Sigmoid colon (tissue), 7 donors: ENCODE measurements at places on chromosomes 2 and 18. TPM values are rescaled to one million over a fixed set of nuclear protein-coding genes. Genes with fewer than 3 reads are reported as not detected.

GRCh38 chr2:178811045-178811444, 3.8 kb upstream of the TTN start:
- H3K4me1 ChIP-seq: no peaks in the 10 kb centered on the region
- H3K36me3 ChIP-seq: no peaks in the 10 kb centered on the region
- H3K27ac ChIP-seq: no peak overlapping the region
- H3K4me3 ChIP-seq: no peak overlapping the region
- H3K27me3 ChIP-seq: no peaks in the 10 kb centered on the region

DNA sequence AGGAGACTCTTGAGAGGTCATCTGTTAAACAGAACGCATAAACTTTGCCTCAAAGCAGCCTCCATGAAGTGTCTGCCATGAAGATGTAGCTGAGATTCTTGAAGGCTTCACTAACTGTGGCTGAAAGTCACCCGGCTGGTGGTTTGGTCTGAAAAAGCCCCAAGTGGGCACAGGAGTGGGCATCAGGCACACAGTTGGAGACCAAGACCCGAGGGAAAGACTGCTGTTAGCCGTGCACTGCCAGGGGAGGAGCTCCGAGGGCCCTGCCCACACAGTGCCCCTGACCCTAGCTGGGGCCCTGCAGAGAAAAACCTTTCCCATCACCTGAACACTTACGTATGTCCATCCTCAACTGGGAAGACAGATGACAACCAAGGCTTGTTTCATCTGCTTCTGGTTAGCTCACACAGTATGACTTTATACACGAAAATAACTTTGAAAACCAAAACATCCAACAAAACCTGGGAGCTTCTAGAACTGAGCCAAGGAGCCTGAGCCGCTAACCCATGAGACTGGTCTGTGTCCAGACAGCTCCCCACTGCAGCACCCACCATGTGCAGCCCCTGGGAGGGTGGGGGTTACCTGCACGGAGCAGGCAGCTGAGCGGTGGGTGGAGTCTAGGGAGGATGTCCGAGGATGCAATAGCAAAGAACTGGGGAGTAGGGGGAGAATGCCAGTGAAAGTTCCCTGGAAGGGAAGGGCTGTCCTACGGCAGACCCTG, 15.4 kb downstream of the HJURP start:
- H3K36me3 ChIP-seq: no peaks in the 10 kb centered on the region
- DNase-seq: no peak
- no peaks in the 10 kb centered on the region for H3K27me3 ChIP-seq
- no peak overlapping the region for H3K27ac ChIP-seq
- no peaks in the 10 kb centered on the region for H3K4me1 ChIP-seq

The GCKR gene
- not detected for total RNA-seq

The GAL3ST2 gene
- total RNA-seq: not detected

- DNase-seq: no peak
- H3K4me3 ChIP-seq: no peak overlapping the region
- no peak overlapping the region for H3K27ac ChIP-seq
- no peaks in the 10 kb centered on the region for H3K4me1 ChIP-seq
- no peaks in the 10 kb centered on the region for H3K27me3 ChIP-seq
Observed at GRCh38 chr2:241879326-241879725, 9.8 kb downstream of the RTP5 start.

- peak; percentile 86 for DNase-seq
- no peaks in the 10 kb centered on the region for H3K27me3 ChIP-seq
- H3K4me1 ChIP-seq: peaks cover 8% of the 10 kb centered on the region
- H3K4me3 ChIP-seq: no peak overlapping the region
Observed at GRCh38 chr2:202588647-202589581, 45.9 kb upstream of the FAM117B start.

- H3K4me3 ChIP-seq: no peak overlapping the region
- no peaks in the 10 kb centered on the region for H3K36me3 ChIP-seq
- no peaks in the 10 kb centered on the region for H3K27me3 ChIP-seq
- H3K4me1 ChIP-seq: no peaks in the 10 kb centered on the region
Observed at GRCh38 chr2:26590508-26590907, 50.7 kb downstream of the CIB4 start.

DNA sequence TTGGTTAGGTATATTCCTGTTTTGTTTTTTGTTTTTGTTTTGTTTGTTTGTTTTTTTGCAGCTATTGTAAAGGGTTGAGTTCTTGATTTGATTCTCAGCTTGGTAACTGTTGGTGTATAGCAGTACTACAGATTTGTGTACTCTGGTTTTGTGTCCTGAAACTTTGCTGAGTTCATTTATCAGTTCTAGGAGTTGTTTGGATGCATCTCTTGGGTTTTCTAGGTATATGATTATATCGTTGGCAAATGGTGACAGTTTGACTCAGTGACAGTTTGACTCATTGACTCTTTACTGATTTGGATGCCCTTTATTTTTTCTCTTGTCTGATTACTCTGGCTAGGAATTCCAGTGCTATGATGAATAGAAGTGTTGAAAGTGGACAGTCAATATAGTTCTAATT, 53.7 kb downstream of the APLF start:
- no peak overlapping the region for H3K27ac ChIP-seq
- no peaks in the 10 kb centered on the region for H3K36me3 ChIP-seq
- H3K4me3 ChIP-seq: no peak overlapping the region
- no peak for DNase-seq
- H3K4me1 ChIP-seq: no peaks in the 10 kb centered on the region
- H3K27me3 ChIP-seq: no peaks in the 10 kb centered on the region

DNA sequence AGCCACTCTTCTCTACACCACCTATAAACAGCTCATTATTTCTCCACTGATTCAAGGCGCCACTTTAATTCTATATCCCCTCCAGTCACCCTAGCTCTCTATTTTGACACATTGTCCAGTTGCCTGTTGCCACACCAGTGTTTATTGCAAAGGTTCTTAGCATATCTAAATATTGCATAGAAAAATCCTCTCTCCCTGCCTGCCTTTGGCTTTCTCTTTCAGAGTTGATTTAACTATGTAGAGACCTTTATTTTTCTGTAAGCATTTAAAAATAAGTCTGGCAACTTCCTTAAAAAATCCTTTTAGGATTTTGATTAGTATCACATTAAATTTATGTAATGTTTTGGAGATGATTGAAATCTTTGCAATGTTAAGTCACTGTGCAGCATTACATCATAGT, 47.9 kb upstream of the B3GNT7 start:
- H3K4me1 ChIP-seq: no peaks in the 10 kb centered on the region
- no peaks in the 10 kb centered on the region for H3K36me3 ChIP-seq
- DNase-seq: no peak

DNA sequence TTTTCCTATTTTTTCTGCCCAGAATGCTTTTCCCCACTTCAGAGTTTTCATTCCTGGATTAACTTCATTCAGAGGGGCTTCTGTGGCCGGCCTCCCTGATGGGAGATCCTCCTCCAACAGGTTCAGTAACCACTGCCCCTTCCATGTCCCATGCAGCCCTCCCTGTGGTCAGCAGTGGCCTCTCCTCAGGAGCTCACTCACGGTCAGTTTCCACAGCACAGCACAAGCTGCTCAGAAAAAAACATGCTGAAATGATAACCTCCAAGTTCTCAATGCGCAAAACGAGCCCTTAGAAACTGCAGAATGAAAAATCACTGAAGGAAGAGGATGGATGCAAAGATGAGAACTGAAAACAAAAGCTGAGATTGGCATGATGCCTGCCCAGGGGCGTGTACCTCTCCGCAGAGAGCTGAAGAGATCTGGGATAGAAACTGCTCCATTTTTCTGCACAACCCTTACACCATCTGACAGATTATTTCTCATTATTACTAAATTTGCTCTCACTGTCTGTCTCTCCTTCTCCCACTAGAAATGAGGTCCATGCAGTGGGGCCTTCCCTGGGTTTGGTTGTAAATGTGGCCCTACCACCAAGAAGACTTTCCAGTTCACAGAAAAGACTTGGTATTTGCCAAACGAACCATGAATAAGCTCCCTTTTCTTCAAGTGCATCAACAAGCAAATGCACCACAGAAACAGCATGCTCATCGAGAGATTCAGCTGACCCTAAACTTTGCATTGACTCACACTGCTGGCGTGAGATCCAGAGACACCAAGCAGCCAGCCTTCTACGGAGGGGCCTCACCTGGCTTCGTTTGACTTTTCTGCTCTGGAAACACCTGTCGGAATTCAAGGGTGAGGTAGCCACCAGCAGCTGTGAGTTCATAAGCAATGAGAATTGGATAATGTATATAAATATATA, 51.5 kb downstream of the TMEM18 start:
- H3K4me3 ChIP-seq: no peak overlapping the region
- no peak overlapping the region for H3K27ac ChIP-seq
- no peak for DNase-seq
- no peaks in the 10 kb centered on the region for H3K4me1 ChIP-seq
- no peaks in the 10 kb centered on the region for H3K27me3 ChIP-seq

The TPRKB gene
- total RNA-seq: 42.9 TPM

The CNDP1 gene
- total RNA-seq: not detected

GRCh38 chr2:15875969-15876705, 64.2 kb upstream of the MYCN start:
- H3K4me1 ChIP-seq: no peaks in the 10 kb centered on the region
- H3K4me3 ChIP-seq: no peak overlapping the region
- no peak for DNase-seq
- no peaks in the 10 kb centered on the region for H3K36me3 ChIP-seq

DNA sequence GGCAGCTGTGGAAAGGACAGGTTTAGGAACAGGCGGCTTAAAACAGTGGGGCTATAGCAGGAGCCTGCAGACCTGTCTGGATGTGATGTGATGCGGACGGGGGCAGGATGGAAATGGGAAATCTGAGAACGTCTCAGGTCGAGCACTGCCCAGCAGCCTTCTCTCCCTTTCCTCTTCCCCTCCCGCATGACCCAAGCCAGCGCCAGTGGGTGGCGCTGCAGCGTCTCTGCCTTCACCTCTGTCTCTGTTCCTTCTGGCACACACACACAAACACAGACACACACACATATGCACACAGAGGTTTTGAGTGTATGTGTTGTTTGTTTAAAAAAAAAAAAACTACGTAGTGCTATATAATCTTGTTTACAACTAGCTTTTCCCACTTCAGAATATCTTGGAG, 82.0 kb upstream of the SLC66A3 start:
- no peak overlapping the region for H3K4me3 ChIP-seq
- peaks cover 7% of the 10 kb centered on the region for H3K4me1 ChIP-seq
- no peaks in the 10 kb centered on the region for H3K36me3 ChIP-seq
- H3K27me3 ChIP-seq: no peaks in the 10 kb centered on the region
- no peak for DNase-seq
- no peak overlapping the region for H3K27ac ChIP-seq

- no peak for DNase-seq
- H3K4me3 ChIP-seq: no peak overlapping the region
- peaks cover 34% of the 10 kb centered on the region for H3K4me1 ChIP-seq
- H3K36me3 ChIP-seq: no peaks in the 10 kb centered on the region
- no peaks in the 10 kb centered on the region for H3K27me3 ChIP-seq
Observed at GRCh38 chr18:11982981-11983380, 1.7 kb downstream of the IMPA2 start.

DNA sequence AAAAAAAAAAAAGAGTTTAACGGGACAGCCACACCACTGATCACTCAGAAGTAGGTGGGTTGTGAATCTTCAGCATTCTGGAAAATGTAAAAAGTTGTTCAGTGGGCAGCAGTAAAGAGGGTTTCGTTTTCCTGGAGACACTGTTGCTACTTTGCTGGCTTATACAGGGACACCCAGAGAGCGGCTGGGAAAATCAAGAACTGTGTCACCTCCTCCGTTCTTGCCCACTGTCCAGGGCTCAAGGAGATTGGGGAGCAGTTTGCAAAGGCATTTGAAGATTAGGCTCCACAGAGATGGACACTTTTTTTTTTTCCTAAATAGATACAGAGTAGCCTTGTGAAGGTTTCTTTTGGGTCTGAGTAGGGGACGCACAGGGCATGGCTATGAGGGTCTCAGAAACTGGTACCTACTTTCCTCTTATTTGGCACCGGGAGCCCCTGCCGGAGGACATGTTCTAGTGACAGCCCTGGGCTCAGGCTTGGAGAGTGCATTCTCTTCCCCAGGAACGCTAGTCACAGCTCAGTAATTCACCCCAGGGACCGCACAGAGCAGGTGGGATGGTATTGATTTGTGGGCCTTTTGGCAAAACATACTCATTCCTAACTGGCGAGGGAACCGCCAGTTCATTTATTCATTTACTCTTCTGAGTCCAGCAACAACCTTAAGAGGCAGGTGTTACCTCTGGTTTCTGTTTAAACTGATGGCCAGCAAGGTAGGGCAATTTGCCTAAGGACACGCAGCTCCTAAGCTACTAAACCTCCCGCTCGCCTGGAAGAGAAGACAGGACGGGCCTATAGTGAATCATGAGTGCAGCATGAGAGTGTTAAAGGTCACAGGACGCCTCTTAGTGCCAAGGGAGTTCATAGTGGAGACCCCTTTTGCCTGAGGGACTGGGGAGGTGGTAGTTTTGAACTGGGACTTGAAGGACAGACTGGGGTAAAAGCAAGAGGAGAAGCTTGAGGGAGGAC, 53.1 kb downstream of the HPCAL1 start:
- no peak overlapping the region for H3K4me3 ChIP-seq
- H3K4me1 ChIP-seq: peaks cover 3% of the 10 kb centered on the region
- no peaks in the 10 kb centered on the region for H3K36me3 ChIP-seq
- no peak for DNase-seq
- no peak overlapping the region for H3K27ac ChIP-seq

DNA sequence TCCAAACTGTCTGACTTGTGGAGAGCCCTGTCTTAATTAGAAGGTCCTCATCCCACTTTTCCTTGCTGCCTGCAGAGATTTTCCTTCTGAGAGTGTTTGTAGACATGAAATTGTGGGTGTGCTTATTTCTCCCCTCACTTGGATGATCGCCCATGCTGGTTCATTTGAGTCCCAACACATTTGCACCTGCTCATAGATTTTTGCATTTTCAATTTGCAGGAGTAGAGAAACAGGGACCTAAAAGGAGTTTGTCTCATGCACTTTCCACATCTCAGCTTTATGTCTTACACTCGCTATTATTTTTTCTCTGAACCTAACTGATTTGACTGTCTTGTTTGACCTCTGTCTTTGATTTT, 33.2 kb upstream of the FHL2 start:
- H3K4me3 ChIP-seq: no peak overlapping the region
- peaks cover 22% of the 10 kb centered on the region for H3K4me1 ChIP-seq
- no peaks in the 10 kb centered on the region for H3K36me3 ChIP-seq
- H3K27me3 ChIP-seq: no peaks in the 10 kb centered on the region
- DNase-seq: no peak
- peak overlapping the region; percentile 52 for H3K27ac ChIP-seq

GRCh38 chr2:65511306-65511705, 78.9 kb upstream of the SPRED2 start:
- H3K36me3 ChIP-seq: no peaks in the 10 kb centered on the region
- no peak for DNase-seq
- no peaks in the 10 kb centered on the region for H3K4me1 ChIP-seq
- H3K27me3 ChIP-seq: no peaks in the 10 kb centered on the region

The MAP4K3 gene
- 72.1 TPM for total RNA-seq

DNA sequence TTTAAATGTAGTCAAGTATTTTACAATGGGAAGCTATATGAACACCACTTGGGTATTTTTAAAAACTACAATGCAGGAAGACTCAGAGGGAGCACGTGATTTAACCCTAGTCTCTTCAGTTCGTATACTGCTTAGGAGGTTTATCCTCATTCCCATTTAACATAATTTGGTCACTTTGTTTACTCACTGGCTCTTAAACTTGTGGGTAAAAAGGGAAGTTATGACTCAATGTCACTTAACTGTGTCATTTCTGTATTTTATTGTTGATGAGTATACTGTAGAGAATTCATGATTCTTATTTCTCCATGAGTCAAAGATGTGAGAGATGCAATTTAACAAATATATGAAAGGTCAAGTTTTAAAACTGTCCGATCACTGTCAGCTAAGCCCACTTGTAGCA, 48.2 kb downstream of the SLC66A3 start:
- H3K36me3 ChIP-seq: peaks cover 5% of the 10 kb centered on the region
- H3K27ac ChIP-seq: no peak overlapping the region
- DNase-seq: no peak
- H3K4me1 ChIP-seq: peaks cover 11% of the 10 kb centered on the region
- no peaks in the 10 kb centered on the region for H3K27me3 ChIP-seq

GRCh38 chr2:37633845-37634244, 37.6 kb downstream of the CDC42EP3 start:
- DNase-seq: no peak
- H3K36me3 ChIP-seq: no peaks in the 10 kb centered on the region
